Stimulated activated CD4-positive, alpha-beta T cell treated with anti-CD3 and anti-CD28 coated beads, Interleukin-4, amount 100 ng/mL, for 24 hours (primary cell): ENCODE measurements at places on chromosomes 13 and 19.

- DNase-seq = peak; percentile 63
Observed at GRCh38 chr13:94419304-94419924, 60.1 kb downstream of the DCT start.

- DNase-seq = no peak
Observed at GRCh38 chr13:107202371-107203023, 634.6 kb upstream of the ARGLU1 start.

GRCh38 chr19:48674921-48675824 lies 2.4 kb upstream of the NTN5 start:
- DNase-seq = peak; percentile 81

- no peak for DNase-seq
Observed at GRCh38 chr13:93726173-93726957, 499.8 kb downstream of the GPC6 start.

GRCh38 chr19:8265872-8266271 lies 42.3 kb downstream of the CD320 start:
- DNase-seq = no peak

- no peak for DNase-seq
Observed at GRCh38 chr13:46170268-46170667, 11.7 kb downstream of the LCP1 start.

DNA sequence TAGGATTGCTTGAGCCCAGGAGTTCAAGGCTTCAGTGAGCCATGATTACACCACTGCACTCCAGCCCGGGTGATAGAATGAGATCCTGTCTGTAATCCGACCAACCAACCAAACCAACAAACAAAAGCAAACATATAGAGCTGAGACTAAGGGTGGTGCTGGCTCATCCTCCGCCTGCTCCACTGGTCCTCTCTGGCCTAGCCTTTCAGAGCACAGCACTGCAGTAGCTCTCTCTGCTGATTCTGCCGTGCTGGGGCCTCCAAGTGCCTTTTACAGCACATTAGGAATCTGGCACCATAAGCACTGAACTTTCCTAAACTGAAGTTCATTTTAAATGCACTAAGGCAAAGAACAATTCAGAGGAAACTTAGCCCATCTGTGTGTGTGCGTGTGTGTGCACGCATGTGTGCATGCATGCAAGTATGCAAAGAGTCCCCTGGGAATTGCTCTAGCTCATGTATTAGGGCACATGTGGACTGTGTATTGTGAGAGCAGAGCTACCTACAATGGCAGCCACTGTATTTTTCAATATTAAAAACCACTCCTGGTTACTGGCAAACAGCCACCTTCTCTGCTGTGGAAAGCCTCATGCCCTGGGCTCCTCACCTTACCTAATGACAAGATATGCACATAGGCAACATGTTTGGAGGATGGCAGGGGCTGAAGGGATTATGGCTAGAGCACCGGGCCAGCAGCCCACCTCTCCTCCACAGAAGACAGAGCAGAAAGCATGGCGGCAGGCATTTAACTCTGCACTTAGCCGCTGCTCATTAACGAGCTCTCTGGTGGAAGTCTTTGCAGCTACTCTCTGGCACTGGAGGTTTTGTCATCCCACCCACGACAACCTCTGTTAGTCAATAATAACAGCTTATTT lies 223.1 kb upstream of the TSHZ3 start:
- DNase-seq = no peak

GRCh38 chr19:19259741-19260140 lies 13.4 kb downstream of the TM6SF2 start:
- no peak for DNase-seq

DNA sequence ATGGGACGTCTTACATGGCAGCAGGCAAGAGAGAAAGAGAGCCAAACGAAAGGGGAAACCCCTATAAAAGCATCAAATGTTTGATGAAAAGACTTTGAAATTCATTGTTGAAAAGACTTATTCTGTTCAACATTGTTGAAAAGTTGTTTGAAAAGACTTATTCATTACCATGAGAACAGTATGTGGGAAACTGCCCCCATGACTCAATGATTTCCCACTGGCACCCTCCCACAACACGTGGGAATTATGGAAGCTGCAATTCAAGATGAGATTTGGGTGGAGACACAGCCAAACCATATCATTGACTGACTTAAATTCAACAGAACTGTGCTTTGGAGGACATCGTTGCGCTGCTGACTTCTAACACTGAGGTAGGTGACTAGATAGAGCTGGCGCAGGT lies 48.0 kb upstream of the RCBTB2 start:
- DNase-seq = no peak

- DNase-seq = no peak
Observed at GRCh38 chr19:40257096-40257517, 28.0 kb downstream of the AKT2 start.

DNA sequence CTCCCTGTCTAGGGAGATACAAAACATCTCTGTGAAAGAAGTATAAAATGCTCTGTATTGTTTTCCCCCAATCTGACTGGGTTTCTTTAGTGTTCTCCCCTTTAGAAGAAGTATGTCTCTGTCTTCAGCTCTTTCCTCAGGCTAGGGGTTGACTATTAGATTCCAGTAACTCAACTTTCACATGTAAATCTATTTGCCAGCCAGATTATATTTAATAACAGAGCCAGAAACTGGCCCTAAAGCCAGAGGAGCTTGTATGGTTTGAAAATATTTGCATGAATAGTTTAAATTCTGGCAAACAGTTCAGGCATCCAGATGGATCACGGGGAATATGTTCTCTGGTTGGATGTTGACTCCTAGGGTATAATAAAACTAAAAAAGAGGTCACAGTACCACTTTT lies 22.3 kb upstream of the CYSLTR2 start:
- no peak for DNase-seq

GRCh38 chr19:19064098-19064722 lies 416 bp downstream of the SLC25A42 start:
- peak; percentile 19 for DNase-seq

GRCh38 chr13:40476175-40476958 lies 190.1 kb downstream of the FOXO1 start:
- DNase-seq = no peak

- DNase-seq = no peak
Observed at GRCh38 chr13:44191103-44191502, 182.5 kb upstream of the SERP2 start.

DNA sequence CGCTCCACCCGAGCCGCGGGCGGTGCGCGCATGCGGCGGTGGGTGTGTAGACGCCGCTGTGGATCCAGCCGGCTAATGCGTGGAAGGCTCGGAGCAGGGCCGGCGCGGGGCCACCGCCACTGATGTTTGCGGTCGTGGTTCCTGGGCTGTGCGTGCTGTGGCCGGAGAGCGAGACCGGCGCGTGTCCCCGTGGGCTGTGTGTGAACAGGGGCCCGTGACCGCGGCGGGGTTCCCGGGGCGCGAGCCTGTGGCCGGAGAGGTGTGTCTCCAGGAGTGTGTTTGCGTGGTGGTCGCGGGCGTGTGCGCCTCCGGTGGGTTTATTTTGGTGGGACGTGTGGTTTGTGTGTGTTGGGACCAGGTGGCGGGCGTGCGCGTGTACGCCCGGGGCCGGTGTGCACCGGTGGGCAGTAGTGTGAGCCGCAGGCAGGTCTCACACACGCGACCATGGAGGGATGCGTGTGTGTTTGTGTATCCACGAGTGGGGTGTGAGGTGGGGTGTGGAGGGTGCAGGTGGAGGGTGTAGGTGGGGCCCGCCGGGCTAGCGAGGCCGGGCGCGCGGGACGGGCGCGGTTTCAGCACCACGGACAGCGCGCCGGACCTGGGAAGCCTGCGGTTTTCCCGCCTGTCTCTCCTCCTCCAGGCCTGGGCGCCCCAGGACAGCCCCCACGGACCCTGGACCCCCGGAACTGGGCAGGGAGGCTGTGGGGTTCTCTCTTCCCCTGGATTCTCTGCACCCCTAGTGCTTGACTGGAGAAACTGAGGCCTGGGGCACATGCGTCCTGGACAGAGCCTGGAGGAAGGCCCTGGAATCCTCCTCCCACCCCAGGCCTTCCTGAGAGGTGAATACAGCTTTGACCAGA lies 1.6 kb downstream of the HCN2 start:
- DNase-seq = no peak

DNA sequence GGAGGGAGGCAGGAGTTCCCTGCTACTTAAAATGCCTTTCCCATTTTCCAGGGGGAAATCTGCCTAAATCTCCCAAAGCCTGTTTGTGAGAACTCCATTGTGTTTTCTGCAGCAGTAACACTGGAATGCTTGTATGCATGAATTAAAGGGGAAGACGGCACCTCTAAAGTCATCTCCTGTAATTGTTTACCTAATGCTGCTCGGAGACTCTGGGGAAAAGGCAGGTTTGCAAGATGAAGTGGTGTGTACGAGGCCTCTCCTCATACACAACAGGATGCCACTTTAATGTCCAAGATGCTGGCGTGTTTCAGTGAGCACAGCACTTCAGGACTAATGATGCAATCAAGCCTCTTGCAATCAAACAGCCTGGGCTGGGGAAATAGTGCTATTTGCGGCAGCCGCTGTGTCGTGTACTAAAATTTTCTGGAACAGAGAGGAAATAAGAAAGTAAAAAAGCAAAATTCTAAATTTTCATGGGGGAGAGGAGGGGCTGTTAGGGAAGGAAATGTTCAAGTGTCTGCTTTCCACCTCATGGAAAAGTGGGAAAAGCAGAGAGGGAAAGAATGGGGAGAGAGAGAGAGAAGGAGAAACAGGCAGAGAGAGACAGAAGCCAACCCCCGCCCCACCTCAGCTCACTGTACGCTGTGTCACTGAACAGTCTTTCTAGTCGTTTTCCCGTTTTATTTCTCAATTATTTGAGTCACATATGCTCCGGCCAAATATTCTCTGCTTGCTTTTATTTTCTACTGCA lies 32.9 kb downstream of the TSHZ3 start:
- no peak for DNase-seq

DNA sequence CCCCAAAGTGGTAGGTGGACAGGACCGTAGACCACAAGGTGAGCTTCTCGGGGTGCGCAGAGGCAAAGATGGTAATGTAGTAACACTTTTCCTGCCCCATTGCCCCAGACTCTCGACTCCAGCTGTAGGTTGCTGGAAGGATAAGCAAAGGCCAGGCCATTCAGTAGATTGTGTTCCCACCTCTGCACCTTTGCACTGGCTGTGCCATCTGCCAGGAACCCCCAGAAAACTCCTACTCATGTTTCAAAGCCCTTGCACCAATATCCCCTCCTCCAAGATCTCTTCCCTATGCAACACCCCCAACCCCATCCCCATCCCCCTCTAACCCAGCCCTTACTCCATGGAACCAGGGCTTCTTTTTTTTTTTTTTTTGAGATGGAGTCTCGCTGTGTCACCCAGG lies 18.3 kb downstream of the IL12RB1 start:
- DNase-seq = no peak

DNA sequence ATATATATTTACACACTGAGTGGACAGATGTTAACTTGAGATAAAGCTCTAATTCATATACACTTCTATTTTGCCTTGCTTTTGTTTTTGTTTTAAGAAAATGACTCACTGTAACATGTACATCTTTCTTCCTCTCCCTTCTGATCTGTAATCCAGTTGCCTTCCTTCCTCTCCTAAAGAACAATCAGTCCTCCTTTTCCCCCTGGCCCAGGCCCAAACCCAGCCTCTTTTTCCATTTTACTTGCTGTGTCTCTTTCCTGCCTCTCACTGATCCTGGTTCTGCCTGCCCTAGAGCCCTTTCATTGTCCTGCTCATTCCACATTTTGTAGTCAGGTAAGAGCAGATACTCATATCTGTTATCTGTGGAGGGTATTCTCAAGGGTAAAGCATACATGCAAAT lies 50.8 kb downstream of the ZAR1L start:
- no peak for DNase-seq

- peak; percentile 9 for DNase-seq
Observed at GRCh38 chr19:48900477-48901406, 630 bp downstream of the NUCB1 start.

DNA sequence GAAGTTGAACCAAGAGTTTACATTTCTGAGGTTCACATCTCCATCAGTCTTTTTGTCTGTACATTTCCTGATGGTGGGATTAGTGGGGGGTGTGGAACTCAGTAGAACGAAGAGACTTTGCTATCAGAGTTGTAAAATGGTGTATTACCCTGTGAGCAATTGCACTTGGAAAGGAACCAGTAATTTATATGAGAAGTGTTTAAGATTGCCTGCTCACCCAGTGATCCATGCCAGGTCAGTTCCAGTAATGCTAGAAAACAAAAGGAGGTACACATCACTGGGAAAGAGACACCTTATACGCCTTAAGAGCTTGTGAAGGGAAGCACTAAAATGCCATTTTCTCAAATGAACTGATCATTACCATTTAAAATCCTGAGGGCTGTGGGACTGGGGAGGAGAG lies 7.5 kb upstream of the DACH1 start:
- DNase-seq = no peak

DNA sequence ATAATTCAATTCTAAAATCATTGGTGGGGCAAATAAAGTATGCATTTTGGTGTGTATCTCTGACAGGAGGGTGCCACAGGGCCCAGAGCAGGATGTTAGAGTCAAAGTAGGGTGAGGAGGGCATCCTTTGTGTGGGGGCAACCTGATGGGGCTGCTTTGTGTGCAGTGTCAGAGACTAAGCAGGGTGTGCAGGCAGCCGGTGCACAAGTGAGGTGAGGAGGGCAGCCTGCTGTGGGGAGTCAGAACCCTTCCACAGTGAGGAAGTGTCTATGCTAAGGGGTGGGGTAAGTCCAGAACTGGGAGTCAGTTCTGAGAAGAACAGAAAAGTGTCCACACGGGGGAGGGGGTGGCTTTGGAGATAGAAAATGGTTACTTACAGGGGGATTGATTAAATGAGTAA lies 40.7 kb downstream of the RB1 start:
- DNase-seq = no peak

DNA sequence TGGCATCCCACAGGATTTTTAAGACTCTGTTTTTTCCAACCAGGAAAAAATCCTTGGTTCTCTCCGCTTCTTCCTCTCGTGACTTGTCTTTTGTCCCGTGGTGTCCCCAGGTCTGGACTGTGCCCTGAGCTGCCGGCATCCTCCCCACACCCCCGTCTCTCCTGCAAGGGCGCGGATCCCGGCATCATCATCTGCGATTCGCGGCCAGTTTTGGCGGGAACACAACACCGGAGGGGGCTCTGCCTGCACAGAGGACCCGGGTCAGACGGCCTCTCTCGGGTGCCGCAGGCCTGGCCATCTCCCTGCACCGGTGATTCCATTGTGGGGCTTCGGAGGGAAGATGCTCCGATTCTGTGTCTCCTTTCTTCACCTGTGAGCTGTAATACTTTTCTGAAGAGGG lies 18.8 kb upstream of the GAS6 start:
- DNase-seq = no peak

DNA sequence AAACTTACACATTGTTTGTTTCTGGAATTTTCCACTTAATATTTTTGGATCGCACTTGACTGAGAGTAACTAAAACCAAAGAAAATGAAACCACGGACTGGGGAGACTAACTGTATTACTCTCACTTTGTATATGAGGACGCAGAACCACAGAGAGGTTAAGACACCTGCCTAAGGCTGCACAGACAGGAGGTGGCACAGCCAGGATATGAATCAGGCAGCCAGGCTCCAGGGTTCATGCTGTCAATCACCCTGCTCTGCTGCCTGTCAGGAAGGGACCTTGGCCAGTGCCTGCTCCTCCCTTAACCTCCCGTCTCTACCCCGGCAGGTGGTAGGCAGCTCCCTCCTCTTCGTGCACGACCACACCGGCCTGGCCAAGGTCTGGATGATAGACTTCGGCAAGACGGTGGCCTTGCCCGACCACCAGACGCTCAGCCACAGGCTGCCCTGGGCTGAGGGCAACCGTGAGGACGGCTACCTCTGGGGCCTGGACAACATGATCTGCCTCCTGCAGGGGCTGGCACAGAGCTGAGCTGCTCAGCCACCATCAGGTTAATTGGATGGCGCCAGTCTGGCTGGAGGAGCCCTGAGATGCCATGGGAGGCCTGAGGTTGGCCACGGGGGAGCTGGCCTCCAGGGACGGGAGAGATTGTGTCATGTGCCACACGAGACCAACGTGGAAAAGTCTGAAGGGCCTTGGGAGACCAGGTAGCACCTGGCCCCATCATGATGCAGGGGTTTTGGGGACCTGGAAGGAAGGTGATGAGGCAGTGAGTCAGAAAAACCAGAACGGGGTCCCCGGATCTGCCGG lies 11.0 kb downstream of the ACTMAP start:
- no peak for DNase-seq
